Trophoblast cell (in vitro differentiated cells and primary cell): ENCODE measurements at places on chromosomes 2 and 18.
A peak's percentile ranks its signal among the peaks of the same experiment; 100 is the strongest.

- H3K36me3 ChIP-seq, result peaks cover 2% of the 10 kb centered on the region
- H3K27me3 ChIP-seq, result peaks cover 27% of the 10 kb centered on the region
- no peak overlapping the region for H3K27ac ChIP-seq
- H3K4me3 ChIP-seq, result peak overlapping the region; percentile 2
Observed at GRCh38 chr2:96325884-96326255, 753 bp downstream of the ITPRIPL1 start.

GRCh38 chr18:34929336-34929780 lies 111.9 kb upstream of the MAPRE2 start:
- no peaks in the 10 kb centered on the region for H3K27me3 ChIP-seq
- no peaks in the 10 kb centered on the region for H3K36me3 ChIP-seq
- no peak overlapping the region for H3K4me3 ChIP-seq
- DNase-seq, result no peak
- peaks cover 9% of the 10 kb centered on the region for H3K4me1 ChIP-seq

DNA sequence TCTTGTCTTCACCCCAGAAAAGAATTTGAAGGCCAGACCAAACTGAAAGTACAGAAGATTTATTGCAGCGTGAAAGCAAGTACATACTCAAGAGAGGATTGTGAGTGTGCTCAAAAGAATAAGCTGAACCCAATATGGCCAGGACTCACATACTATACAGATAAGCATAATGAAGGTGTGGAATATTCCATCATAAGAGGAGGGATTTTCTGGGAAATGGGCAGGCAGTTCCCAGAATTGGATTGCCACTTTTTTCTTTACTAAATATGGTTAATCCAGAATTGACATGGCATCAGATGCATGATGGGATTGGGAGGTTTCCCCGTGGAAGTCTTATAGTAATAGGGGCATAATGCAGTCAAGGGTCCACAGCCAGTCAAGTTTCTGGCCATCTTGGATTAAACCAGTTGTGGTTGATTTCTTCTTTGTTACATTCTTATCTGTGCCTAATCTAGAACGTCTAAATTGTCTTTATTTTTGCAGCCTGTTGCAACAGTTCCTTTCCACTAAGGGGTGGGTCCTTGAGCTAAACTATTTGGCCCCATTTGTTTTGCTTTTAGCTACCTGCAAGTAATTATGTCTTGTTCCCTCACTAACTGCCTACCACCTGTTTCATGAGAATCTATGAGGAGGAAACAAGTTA lies 9.0 kb downstream of the SP140L start:
- H3K4me1 ChIP-seq, result no peaks in the 10 kb centered on the region
- H3K27me3 ChIP-seq, result no peaks in the 10 kb centered on the region
- H3K27ac ChIP-seq, result no peak overlapping the region
- no peaks in the 10 kb centered on the region for H3K36me3 ChIP-seq

DNA sequence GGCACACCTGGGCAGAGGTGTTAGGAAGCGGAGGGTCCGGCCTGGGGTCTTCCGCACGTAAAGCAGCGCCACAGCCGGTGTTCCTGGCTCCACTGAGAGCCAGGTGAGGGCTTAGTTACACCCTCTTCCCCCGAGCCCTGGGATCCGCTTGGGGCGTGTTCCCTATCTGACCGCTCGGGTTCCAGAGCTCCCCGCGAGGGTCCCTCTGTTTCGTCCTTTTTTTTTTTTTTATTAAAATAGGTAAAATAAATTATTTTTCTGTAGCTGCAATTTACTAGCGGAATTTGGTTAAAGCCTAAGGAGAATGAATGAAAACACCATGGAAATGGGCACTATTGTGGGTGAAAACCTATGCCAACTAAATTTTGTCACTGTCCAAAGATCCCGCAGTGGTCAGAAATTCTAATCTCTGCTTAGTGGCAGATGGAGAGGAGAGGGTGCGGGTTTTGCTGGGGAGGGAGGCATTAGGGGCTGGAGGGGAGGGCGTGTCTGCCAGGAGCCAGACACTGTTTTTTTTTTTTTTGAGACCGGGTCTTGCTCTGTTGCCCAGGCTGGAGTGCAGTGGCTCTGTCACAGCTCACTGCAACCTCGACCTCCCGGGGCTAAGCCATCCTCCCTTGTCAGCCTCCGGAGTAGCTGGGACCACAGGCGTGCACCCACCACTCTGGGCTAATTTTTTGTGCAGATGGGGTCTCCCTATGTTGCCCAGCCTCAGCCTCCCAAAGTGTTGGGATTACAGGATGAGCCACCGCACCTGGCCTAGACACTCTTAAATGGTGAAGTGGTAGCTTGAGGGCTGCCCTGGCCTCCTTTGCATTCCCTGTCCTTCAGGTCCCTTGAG lies 834 bp downstream of the PDCL3 start:
- H3K27ac ChIP-seq, result peak overlapping the region; percentile 91
- H3K27me3 ChIP-seq, result no peaks in the 10 kb centered on the region
- H3K4me1 ChIP-seq, result peaks cover 3% of the 10 kb centered on the region
- peak overlapping the region; percentile 79 for H3K4me3 ChIP-seq

DNA sequence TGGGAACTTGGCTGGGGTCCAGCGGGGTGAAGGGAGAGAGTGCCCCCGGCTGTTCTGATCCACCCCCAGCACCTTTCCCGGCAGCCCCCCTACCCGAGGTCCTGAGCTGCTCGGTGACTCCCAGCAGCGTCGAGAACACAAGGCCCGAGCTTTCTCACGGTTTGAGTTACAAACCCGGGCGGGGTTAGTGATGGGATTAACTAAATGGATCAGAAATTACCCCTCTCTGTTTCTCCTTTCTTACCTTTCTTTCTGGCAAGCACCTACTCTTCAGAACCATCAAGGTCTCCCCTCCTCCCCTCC lies 139.4 kb upstream of the GPC1 start:
- H3K27me3 ChIP-seq, result no peaks in the 10 kb centered on the region
- no peak overlapping the region for H3K4me3 ChIP-seq
- H3K27ac ChIP-seq, result no peak overlapping the region
- H3K4me1 ChIP-seq, result no peaks in the 10 kb centered on the region
- H3K36me3 ChIP-seq, result no peaks in the 10 kb centered on the region
- DNase-seq, result no peak

DNA sequence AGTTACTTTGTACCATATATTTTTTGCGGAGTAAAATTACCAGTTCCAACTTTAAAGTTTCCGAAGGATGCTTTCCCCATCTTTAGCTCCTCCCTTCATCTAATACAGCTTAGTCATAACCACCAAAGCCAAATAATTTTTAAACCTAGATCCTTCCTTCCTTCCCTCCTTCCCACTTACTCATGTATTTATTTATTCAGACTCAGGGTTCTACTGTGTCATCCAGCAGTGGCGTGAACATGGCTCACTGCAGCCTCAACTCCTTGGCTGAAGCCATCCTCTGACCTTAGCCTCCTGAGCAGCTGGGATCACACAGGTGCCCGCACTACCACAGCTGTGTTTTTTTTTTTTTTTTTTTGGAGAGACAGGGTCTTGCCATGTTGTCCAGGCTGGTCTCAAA lies 4.4 kb downstream of the LPIN2 start:
- H3K4me1 ChIP-seq, result no peaks in the 10 kb centered on the region
- H3K27ac ChIP-seq, result no peak overlapping the region
- peaks cover 2% of the 10 kb centered on the region for H3K36me3 ChIP-seq
- no peak for DNase-seq

- H3K27me3 ChIP-seq, result no peaks in the 10 kb centered on the region
- H3K4me3 ChIP-seq, result no peak overlapping the region
- H3K27ac ChIP-seq, result no peak overlapping the region
- H3K36me3 ChIP-seq, result no peaks in the 10 kb centered on the region
- no peak for DNase-seq
- H3K4me1 ChIP-seq, result peaks cover 26% of the 10 kb centered on the region
Observed at GRCh38 chr2:40396124-40396523, 55.8 kb downstream of the SLC8A1 start.
